ENCODE measurements at places on chromosomes 16 and 17.

- peak; percentile 86 for DNase-seq
Observed at GRCh38 chr16:71461686-71462648, at the start of gene ZNF23. Gene ZNF23 (minus strand): TSS chr16:71462247. CDS start chr16:71456796, 5,451 bp downstream.

DNA sequence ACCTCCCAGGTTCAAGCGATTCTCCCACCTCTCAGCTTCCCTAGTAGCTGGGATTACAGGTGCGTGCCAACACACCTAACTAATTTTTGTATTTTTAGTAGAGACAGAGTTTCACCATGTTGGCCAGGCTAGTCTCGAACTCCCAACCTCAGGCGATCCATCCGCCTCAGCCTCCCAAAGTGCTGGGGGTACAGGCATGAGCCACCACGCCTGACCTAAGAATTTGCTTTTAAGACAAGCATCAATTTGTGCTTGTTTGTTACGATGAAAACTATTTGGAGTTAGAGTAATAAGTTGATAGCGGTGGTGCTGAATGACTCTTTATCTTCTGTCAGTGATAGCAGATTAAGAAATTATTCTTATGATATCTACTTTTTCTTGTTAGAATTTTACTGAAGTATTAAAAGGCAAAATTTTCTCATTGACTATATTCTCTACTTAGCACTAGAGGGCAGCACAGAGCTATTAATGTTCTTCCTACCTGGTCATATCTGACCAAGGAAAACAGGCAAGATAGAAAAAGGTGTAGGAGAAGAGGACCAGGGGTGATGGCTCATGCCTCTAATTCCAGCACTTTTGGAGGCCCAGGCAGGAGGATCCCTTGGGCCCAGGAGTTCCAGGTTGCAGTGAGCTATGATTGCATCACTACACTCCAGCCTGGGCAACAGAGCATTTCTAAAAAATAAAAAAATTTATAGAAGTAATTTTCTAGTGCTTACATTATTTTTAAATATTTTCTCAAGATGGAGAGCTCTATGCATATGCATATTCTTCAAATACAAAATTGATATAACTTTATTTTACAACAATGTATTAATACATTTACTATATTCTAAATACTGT, 24.5 kb downstream of the STXBP4 start:
- DNase-seq: no peak

GRCh38 chr17:80605326-80606066, 60.9 kb downstream of the RPTOR start:
- peak; percentile 73 for DNase-seq

DNA sequence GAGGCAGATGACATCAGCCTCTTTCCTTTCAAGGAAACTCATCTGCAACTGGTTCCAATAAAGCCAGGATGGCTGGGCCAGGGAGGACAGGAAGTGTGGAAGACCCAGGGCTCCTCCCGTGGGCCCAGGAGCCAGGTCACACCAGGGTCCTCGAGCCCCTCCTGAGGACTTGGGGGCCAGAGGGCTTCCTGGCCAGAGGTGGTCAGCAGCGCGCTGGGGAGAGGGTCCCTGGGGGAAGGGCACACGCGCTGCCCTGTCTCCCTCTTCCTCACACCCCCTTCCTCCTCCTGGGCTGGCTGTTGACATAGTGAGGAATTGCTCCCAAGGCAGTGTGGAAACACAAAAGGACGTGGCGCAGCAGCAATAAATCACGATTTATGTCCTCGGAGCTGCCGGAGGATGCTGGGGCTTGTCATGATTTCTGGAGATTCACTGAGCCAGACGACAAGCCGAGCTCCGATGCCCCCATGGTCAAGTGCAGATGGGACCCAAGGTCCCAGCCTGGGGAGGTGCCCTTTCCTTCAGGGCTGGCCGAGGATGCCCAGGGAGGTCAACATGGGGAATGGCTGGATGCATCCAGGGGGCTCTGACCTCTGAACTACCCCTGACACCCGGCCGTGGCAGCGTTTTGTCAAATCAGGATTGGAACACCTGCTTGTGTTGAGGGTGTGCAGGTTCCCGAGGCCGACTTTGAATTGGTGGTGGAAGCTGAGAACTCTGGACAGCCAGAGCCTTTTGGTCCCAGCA, 152.6 kb downstream of the IRF8 start:
- DNase-seq: no peak

DNA sequence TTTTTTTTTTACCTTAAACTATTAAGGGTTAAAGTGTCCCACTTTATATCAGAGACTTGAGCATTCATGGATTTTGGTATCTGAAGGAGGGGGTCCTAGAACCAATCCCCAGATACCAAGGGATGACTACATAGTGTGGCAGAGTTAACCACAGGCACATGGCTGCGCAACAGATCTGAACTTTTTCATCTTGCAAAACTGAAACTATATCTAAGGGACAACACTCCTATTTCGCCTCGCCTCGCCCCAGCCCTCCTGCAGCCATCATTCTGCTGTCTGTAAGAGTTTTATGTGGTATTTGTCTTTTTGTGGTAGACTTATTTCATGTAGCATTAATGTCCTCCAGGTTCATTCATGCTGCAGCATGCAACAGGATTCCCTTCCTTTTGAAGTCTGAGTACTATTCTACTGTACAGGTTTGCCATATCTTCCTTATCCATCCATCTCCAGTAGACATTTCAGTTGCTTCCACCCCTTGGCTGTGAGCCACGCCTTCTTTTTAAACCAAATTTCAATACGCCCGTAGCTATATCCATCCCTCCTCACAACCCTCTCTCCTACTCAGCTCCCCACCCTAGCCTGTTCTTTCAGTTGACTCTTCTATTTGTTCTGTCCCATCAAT, 53.2 kb downstream of the AMFR start:
- DNase-seq: no peak

DNA sequence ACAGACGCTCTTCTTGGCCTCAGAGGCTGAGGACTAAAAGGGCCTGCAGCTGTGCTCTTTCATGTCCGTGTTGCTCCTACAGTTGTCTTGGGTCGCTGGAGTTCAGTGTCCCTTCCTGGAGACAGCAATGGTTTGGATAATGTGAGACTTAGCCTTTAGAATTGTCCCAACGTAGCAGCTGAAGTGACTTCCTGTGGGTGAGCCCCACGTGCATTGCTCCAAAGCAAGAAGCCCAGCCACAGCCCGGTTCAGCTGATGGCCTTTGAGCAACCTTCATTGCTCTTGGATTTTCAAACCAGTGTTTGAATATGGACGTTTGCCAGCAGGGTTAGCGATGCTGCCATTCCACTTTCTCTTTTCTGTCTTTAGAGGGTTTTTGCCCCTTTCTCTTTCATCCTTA, 19.7 kb downstream of the TMEM11 start:
- no peak for DNase-seq

DNA sequence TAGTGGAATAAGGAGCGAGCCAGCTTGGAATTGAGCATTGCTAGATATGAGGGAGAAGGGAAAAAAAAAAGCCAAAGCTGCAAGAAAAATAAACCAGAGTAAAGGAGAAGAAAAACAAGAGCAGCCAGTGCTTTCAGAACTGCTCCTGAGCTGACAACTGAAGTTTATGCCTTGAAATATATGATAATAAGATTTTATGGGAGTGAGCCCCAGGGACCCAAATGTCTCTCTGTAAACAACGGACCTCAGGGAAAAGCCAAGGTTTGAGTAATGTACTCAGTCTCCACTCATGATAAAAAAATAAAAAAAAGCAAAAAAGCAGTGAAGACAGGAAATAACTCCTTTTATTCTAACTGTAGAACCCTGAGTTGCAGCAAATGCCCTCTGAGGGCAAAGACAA, 132.6 kb downstream of the SNX11 start:
- DNase-seq: no peak

GRCh38 chr16:50709980-50710379, 16.6 kb downstream of the NOD2 start:
- no peak for DNase-seq

GRCh38 chr17:80816241-80817103, 175.2 kb upstream of the CHMP6 start:
- no peak for DNase-seq

DNA sequence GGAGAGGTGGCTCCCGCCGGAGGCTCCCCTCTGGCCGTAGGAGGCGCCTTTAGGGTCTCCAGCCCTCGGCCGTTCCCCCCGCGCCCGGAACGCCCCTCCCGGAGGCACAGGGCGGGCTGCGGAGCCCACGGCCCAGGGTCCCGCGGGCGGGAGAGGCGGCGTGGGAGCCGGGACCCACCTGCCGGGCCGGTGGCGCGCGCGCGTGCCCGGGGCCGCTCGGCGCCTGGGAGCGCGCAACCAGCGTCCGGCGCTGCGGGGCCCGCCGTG, at the start of gene MIF4GD:
Gene MIF4GD (minus strand): TSS at position 266 of the 267 bp plus-strand sequence. CDS start 1,036 bp downstream, outside the sequence.
- no peak for DNase-seq

GRCh38 chr17:77893144-77894044, 65.1 kb upstream of the TNRC6C start:
- no peak for DNase-seq

DNA sequence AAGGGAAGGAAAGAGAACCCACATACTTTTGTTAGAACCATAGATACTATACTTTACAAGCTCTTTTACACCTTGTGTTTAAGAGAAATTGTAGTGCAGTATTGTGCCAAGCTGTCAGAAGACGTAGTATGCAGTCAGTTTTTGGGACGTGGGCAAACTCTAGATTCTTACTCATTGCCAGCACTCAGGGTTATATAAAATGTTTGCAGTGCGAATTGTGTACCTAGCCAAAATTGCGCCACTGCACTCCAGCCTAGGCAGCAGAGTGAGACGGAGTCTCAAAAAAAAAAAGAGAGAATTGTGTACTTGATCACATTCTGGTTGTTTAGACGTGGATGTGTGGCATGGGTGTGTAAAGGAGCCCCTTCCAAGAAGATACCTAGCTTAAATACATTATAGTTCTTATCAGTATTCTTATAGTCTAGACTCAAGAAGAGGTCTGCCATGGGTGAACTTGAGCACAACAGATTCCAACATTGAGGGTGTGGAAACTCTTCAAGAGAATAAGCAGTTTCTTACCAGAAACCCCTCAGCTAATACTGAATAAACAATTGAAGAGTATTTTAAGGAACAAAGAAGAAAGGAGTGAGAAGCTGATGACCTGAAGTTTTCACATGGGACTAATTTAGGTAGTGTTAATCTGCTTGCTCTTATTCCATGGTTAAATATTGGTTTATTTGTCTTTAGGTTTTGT, 27.4 kb upstream of the MRC2 start:
- no peak for DNase-seq

- DNase-seq: no peak
Observed at GRCh38 chr17:28812748-28813377, 29.7 kb downstream of the FAM222B start.

DNA sequence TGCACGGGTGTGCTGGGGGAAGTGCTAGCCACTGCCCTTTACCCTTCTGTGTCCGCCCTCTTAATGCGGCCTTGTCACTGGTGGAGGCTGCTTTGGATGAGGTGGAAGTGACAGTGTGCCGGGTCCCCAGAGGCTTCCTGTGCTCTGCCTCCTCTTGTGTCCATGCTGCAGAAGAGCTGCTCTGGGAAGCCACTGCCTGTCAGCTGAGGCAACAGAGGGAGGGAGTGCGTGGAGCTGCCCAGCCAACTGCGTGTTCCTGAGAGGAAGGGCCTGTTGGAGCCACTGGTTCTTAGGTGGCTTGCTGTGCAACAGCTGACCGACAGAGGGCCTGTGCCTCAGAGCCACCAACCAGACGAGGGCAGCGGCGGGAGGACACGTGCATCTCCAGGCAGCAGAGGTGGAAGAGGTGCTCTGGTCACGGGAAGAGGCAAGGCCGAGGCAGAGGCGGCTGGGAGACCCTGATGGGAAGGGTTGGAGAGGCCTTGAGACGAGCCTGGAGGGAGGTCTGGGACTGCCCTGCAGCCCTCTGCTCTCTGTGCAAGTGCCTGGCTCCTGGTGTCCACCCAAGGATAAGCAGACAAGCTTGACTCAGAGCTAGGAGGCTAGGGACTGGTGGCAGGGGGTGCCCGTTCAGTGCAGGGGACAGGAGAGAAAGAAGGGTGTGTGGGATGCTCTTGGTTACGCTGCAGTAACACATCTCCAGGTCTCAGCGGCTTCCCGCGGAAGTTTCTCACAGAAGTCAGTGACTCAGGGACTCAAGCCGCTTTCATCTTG, 25.4 kb downstream of the B9D1 start:
- no peak for DNase-seq

- no peak for DNase-seq
Observed at GRCh38 chr17:71428897-71429296, 691.9 kb upstream of the SOX9 start.

- no peak for DNase-seq
Observed at GRCh38 chr17:44268709-44269534, 987 bp upstream of the SLC4A1 start.

- peak; percentile 90 for DNase-seq
Observed at GRCh38 chr16:711548-712320, 3.2 kb upstream of the METRN start.

GRCh38 chr17:69050999-69051775, 9.5 kb downstream of the ABCA9 start:
- no peak for DNase-seq

DNA sequence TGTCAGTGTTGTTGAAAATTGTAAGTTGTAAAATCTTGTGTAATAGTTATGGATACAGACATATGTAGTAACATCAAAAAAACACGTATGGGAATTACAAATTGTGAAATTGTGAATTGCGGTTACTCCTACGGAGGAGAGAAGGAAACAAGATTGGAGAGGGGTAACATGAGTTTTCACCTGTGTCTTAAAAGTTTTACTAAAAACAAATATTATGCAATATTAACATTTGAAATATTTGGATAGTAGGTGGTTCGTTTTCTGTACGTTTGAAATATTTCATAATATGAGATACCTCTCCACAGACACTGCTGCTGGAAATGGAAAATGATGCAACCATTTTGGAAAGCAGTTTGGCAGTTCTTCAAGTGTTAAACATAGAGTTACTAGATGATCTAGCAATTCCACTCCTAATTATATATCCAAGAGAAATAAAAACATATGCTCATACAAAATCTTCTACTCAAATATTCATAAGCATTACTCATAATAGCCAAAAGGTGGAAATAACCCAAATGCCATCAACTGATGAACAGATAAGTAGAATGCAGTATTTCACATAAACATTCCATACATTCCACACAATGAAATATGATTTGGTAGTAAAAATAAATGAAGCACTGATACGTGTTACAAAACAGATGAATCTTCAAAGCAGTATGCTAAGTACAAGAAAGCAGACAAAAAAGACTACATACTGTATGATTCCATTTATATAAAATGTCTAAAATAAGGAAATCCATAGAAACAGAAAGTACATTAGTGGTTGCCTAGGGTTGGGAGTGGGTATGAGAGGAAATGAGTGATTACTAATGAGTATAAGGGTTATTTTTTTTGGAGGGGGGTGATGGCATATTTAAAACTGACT, 40.7 kb upstream of the ABCA10 start:
- no peak for DNase-seq

DNA sequence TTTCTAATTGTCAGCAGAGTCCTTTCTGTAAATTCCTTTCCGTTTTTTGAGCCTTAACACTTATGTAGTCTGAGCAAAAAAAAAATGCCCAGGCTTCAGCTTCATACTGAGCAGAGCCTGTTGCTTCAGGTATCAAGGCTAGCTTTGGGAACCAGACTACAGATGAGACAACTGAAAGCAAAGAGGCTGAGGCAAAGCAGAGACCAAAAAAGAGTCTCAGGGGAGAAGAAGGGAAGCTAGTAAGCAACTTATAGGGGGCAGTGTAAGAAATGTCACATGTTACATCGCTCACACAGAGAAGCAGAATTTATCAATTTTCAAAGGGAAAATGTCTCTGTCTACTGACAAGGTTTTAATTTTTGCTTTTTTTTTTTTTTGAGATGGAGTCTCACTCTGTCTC, 3.3 kb downstream of the HASPIN start:
- no peak for DNase-seq

GRCh38 chr17:77856551-77857305, 101.8 kb upstream of the TNRC6C start:
- DNase-seq: no peak

GRCh38 chr16:84596801-84597527, 20.9 kb downstream of the COTL1 start:
- no peak for DNase-seq

- DNase-seq: no peak
Observed at GRCh38 chr17:75751676-75752404, 13.2 kb downstream of the GALK1 start.

All from stimulated activated naive CD8-positive, alpha-beta T cell treated with anti-CD3 and anti-CD28 coated beads, Interleukin-15, Interleukin-2, amounts not matched to agents 100 U/mL and 50 U/mL, for 24 hours (primary cell).